Bronchus fibroblast of lung (primary cell): ENCODE measurements at places on chromosomes 1 and 21. TPM values are rescaled to one million over a fixed set of nuclear protein-coding genes. Genes with fewer than 3 reads are reported as not detected.

The KIAA1614 gene
- 5.7 and 9.2 TPM in 2 replicates for total RNA-seq

The CD34 gene
- total RNA-seq, result under 0.01 TPM in 1 of 2 replicates, not detected in the other

The LEFTY2 gene
- total RNA-seq, result under 0.01 TPM in 1 of 2 replicates, not detected in the other

The CAPN2 gene
- total RNA-seq, result 220 and 234 TPM in 2 replicates

The CHD5 gene
- total RNA-seq, result 0.50 TPM in 1 of 2 replicates, not detected in the other

The NPPA gene
- not detected in 2 replicates for total RNA-seq

The FTCD gene
- total RNA-seq, result not detected in 2 replicates

The COL16A1 gene
- total RNA-seq, result 31.4 and 39.8 TPM in 2 replicates

The FCRL5 gene
- total RNA-seq, result not detected in 2 replicates

The KRTAP12-2 gene
- not detected in 2 replicates for total RNA-seq

The OR2L3 gene
- not detected in 2 replicates for total RNA-seq

The ITLN2 gene
- total RNA-seq, result not detected in 2 replicates

The LCE2C gene
- not detected in 2 replicates for total RNA-seq

The RNF186 gene
- not detected in 2 replicates for total RNA-seq

The FCN3 gene
- not detected in 2 replicates for total RNA-seq

The THRAP3 gene
- total RNA-seq, result 83.1 and 103 TPM in 2 replicates

The ACKR1 gene
- not detected in 2 replicates for total RNA-seq

The GPR37L1 gene
- total RNA-seq, result not detected in 2 replicates

The AGT gene
- under 0.01 and 0.17 TPM in 2 replicates for total RNA-seq

The NPR1 gene
- under 0.01 and 0.15 TPM in 2 replicates for total RNA-seq

The HSD3B2 gene
- total RNA-seq, result not detected in 2 replicates

The CTSK gene
- total RNA-seq, result 49.1 and 50.4 TPM in 2 replicates

The RPTN gene
- total RNA-seq, result not detected in 2 replicates

The KCNA3 gene
- 0.17 and 0.45 TPM in 2 replicates for total RNA-seq

The GJC2 gene
- 1.9 and 2.4 TPM in 2 replicates for total RNA-seq

The DNAI4 gene
- 1.6 and 2.4 TPM in 2 replicates for total RNA-seq

The TCHHL1 gene
- total RNA-seq, result not detected in 2 replicates

The SYDE2 gene
- 1.8 and 1.9 TPM in 2 replicates for total RNA-seq

The GSTM5 gene
- total RNA-seq, result 2.8 and 6.4 TPM in 2 replicates

The UTS2 gene
- total RNA-seq, result 0.17 TPM in 1 of 2 replicates, not detected in the other

The SLC45A1 gene
- 3.0 and 3.5 TPM in 2 replicates for total RNA-seq

The GJA8 gene
- not detected in 2 replicates for total RNA-seq

The C2CD4D gene
- 0.50 TPM in 1 of 2 replicates, not detected in the other for total RNA-seq

The SPATA21 gene
- not detected in 2 replicates for total RNA-seq

The GABPB2 gene
- total RNA-seq, result 5.5 and 6.1 TPM in 2 replicates
